ENCODE measurements at places on chromosomes 13 and 19. TPM values are rescaled to one million over a fixed set of nuclear protein-coding genes. Genes with fewer than 3 reads are reported as not detected.

Gene OR7D4
- not detected for total RNA-seq

Gene SLITRK6
- not detected for total RNA-seq

Gene ZNF415
- not detected for total RNA-seq

Gene NR1H2
- total RNA-seq = 44.5 TPM

Gene C19orf38
- 5.3 TPM for total RNA-seq

Gene YJEFN3
- 5.9 TPM for total RNA-seq

Gene CERS4
- total RNA-seq = 41.7 TPM

Gene UNC13A
- 0.08 TPM for total RNA-seq

Gene ATP4A
- total RNA-seq = 0.16 TPM

Gene GARIN5A
- total RNA-seq = not detected

Gene COX6B2
- not detected for total RNA-seq

Gene COL4A1
- total RNA-seq = 0.48 TPM

Gene SERTM1
- total RNA-seq = not detected

Gene NXNL1
- not detected for total RNA-seq

Gene ADPRHL1
- total RNA-seq = 1.6 TPM

Gene CDC34
- 41.4 TPM for total RNA-seq

Gene RELB
- 43.8 TPM for total RNA-seq

Gene KLHL1
- 0.05 TPM for total RNA-seq

Gene ARRDC5
- total RNA-seq = 0.38 TPM

Gene GJB6
- total RNA-seq = not detected

Gene ZNF229
- 0.15 TPM for total RNA-seq

Gene CPB2
- 0.16 TPM for total RNA-seq

Gene PRRG2
- total RNA-seq = 0.82 TPM

Gene CFAP97D2
- total RNA-seq = not detected

Gene C3
- 5.9 TPM for total RNA-seq

Gene PRR20A
- not detected for total RNA-seq

Gene FOXA3
- total RNA-seq = 0.31 TPM

Gene CCDC122
- 2.1 TPM for total RNA-seq

Gene MAP3K10
- 14.1 TPM for total RNA-seq

Gene GAS6
- total RNA-seq = 0.24 TPM

Gene PGPEP1
- total RNA-seq = 39.4 TPM

Gene FBXO27
- total RNA-seq = 10.8 TPM

Gene MAP4K1
- total RNA-seq = 306 TPM

Gene CUL4A
- total RNA-seq = 60.9 TPM

Gene SLC44A2
- 48.4 TPM for total RNA-seq

Gene CGB3
- not detected for total RNA-seq

Gene EPSTI1
- 31.4 TPM for total RNA-seq

Gene GTF3A
- 192 TPM for total RNA-seq

Gene FCAR
- total RNA-seq = not detected

Gene TEX29
- total RNA-seq = not detected

Gene GRIK5
- 0.19 TPM for total RNA-seq

Gene LRRC4B
- not detected for total RNA-seq

Gene ZNF112
- not detected for total RNA-seq

Gene SULT2B1
- total RNA-seq = 0.16 TPM

Gene PLVAP
- 0.08 TPM for total RNA-seq

Gene PODNL1
- total RNA-seq = not detected

Gene CARS2
- 76.9 TPM for total RNA-seq

Gene EXOC3L2
- total RNA-seq = not detected

Gene ADGRE2
- total RNA-seq = 8.9 TPM
